ENCODE measurements at places on chromosomes 3 and 15.

- no peak for DNase-seq
These were observed 85.9 kb upstream of the ZBTB20 start for GRCh38 chr3:115233021-115233420.

- no peak for DNase-seq
These were observed 90.4 kb upstream of the TSEN2 start for GRCh38 chr3:12393894-12394293.

GRCh38 chr15:89035658-89036057 is 52.6 kb upstream of the ABHD2 start:
- no peak for DNase-seq

DNA sequence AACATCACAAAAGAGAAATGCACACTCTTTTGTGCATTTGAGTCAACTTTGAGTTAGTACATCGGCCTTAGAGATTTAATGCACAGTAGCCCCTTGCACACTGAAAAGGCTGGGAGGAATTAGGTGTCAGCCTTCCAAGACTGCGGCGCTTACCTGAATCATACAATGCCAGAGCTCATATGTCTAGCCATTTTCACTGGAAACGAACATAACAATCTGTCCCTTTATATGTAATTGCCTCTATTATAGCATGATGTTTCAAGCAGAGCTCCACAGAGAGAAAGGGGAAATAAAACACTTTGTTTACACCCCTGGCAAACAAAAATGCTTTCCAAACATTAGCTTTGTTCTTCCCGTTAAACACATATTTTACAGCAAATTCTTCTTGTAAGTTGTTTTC is 315.7 kb upstream of the SLCO3A1 start:
- no peak for DNase-seq

GRCh38 chr3:180267202-180267843 is 230.6 kb upstream of the PEX5L start:
- no peak for DNase-seq

GRCh38 chr3:38650248-38650951 is 913 bp upstream of the SCN5A start:
- DNase-seq: no peak

DNA sequence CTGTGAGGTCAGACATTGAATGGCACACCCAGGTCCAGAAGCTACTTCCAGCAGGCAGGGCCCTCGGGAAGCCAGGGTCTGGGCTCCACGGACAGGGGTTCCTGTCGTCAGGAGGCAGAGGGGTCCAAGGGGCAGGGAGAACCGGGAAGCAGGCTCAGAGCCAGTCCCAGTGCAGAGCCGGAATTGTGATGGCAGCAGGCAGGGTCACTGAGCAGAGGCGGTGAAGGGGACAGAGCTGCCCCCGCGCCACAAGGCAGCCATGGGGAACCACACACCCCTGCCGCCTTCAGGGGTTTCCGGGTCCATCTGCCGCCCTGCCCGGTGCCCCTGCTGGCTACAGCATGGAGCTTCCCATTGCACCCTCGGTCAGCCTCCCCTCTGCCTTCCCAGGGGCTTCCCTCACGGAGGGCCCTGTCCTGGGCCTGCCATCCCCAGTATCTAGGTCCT is 136.9 kb downstream of the NSMCE3 start:
- no peak for DNase-seq

DNA sequence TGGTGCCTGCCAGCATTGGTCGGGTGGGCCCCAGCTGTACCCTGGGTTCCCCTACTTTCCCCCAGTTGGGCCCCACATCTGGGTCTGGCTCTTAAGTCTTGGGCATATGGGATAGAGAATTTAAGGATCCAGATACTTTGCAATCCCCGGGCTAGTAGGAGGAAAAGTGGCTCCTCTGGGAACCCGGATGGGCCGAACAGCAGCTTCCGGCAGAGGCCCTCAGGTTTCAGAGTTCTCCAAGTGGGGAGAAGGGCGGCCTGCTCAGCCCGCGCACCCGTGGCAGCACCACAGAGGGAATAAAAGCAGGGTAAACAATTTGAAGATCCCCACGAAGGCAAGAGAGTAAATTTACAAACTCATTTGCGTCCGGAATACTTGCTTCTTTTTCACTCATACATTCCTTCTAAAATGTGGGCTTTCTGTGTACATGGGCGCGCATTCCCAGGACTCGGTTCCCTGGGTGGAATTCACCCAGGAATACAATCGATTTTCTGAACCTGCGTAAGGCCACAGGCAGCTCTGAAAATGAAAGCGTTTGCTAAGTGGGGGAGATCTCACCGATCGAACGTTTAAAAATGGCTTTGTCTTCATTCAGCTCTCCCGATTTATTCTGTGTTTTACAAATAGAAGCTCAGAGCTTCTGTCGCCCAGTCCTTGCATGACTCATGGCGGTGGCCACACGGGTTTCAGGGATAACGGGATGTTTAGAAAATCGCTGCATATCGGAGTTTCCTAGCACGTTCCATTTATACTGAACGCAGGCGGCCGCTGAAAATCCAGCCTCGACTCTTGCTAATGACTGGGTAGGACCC is 74.0 kb upstream of the POLG start:
- DNase-seq: no peak

- no peak for DNase-seq
These were observed 19.8 kb upstream of the LYSMD4 start for GRCh38 chr15:99753066-99753465.

GRCh38 chr3:100114413-100115030 is at the start of gene FILIP1L:
TSS of gene FILIP1L (minus strand) at chr3:100114501.
- no peak for DNase-seq

DNA sequence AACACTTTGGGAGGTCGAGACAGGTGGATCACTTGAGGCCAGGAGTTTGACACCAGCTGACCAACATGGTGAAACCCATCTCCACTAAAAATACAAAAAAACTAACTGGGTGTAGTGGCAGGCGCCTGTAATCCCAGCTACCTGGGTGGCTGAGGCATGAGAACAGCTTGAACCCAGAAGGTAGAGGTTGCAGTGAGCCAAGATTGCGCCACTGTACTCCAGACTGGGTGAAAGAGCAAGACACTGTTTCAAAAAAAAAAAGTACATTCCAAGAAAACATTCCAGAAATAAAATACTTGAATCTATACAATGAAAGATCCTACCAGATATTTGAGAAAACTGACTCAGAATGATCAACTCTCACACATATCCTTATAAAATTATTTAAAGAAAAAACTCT is 30.4 kb downstream of the TFDP2 start:
- no peak for DNase-seq

DNA sequence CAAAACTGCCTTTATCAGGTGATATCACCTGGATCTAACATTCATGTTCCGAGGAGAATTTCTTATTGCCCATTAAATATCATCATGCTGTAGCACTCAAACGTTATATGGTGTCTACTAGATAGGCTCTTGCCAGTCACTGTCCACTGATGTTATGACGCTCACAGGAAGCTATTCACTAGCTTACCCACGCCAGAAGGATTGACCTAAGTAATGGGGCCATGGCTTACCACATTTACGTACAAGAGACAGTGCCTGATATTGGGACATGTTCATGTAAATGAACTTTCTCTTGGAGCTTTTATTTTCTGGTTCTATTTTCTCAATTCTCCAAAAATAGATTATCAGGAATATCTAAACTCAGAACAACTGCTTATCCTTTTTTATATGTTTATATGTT is 91.7 kb upstream of the NAALADL2 start:
- DNase-seq: no peak

DNA sequence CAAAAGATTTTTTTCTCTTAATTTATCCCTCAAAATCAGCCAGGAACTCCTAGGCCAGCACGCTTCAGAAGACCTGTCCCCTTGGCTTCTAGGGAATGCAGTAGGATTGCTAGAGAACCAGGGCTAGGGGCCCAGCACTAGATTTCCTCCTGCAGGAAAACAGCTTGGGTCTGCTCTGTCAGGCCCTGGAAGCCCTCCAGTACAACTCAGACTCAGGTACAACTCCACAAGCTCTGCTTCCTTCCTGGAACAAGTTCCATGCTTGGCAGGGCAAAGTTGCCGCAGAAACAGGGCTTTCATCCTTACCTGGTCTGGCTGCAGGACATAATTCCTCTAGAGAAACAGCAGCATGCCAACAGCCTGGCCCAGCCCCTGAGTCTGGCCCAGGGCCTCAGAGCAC is 96.1 kb upstream of the CTNNB1 start:
- DNase-seq: no peak

DNA sequence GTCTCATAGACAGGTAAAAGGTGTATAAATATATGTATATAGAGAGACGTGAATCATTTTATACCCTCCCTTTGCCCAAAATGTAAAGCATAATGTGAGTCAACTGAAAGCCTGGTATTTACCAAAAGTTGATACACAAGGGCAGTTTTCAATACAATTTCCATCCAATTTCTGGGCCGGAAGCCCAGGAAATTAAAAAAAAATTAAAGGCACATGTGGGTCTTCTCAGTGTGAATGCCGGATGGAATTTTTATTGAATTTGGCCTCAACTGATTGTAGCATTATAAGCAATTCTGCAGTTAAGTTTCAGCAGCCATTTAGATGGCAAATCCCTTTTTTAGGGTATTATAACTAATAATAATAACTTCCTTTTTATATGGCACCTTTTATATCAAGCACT is 3.3 kb upstream of the CNTN3 start:
- DNase-seq: no peak

DNA sequence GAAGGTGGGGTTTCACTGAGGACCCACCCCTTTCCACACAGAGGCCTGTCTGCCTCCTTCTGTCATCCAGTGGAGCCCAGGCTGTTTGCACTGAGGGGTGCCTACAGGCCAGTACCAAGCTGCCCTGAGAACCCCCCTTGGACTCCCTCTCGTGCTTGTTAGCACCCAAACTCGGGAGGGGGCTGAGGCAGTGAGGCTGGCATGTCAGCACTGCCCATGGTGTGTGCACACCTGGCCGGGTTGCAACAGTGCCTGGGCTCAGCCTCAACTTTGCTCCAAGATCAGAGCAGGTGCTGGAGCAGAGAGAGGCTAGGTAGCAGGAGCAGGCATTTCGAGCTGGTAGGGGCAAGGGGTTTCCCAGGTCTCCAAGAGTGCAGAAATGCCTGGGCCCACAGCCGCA is 90.0 kb downstream of the PIK3R4 start:
- DNase-seq: no peak

GRCh38 chr3:158379517-158379916 is 191.5 kb upstream of the MLF1 start:
- no peak for DNase-seq

GRCh38 chr3:65953881-65954733 is 84.6 kb downstream of the MAGI1 start:
- DNase-seq: no peak

GRCh38 chr3:112644453-112644852 is 3.5 kb upstream of the CCDC80 start:
- DNase-seq: no peak

- no peak for DNase-seq
These were observed 87.2 kb downstream of the MB21D2 start for GRCh38 chr3:192830291-192831110.

- no peak for DNase-seq
These were observed 57.2 kb downstream of the NIPA2 start for GRCh38 chr15:22895465-22896190.

- DNase-seq: no peak
These were observed 32.9 kb downstream of the GTF2E1 start for GRCh38 chr3:120775411-120775810.

- no peak for DNase-seq
These were observed 27.1 kb downstream of the TBC1D2B start for GRCh38 chr15:78050441-78050809.

GRCh38 chr3:55160241-55160983 is 232.6 kb upstream of the LRTM1 start:
- DNase-seq: no peak

GRCh38 chr3:23949784-23950183 is 4.7 kb downstream of the NR1D2 start:
- no peak for DNase-seq

- no peak for DNase-seq
These were observed 29.3 kb downstream of the LIMD1 start for GRCh38 chr3:45623846-45624245.

- no peak for DNase-seq
These were observed 30.5 kb downstream of the GYG1 start for GRCh38 chr3:149021830-149022229.

GRCh38 chr3:171948674-171949073 is 90.7 kb upstream of the FNDC3B start:
- no peak for DNase-seq
